ENCODE measurements at places on chromosomes 6 and 20. TPM values are rescaled to one million over a fixed set of nuclear protein-coding genes. Genes with fewer than 3 reads are reported as not detected.

GRCh38 chr20:33944914-33945313, 48.8 kb upstream of the RALY start:
- no peak for DNase-seq

DNA sequence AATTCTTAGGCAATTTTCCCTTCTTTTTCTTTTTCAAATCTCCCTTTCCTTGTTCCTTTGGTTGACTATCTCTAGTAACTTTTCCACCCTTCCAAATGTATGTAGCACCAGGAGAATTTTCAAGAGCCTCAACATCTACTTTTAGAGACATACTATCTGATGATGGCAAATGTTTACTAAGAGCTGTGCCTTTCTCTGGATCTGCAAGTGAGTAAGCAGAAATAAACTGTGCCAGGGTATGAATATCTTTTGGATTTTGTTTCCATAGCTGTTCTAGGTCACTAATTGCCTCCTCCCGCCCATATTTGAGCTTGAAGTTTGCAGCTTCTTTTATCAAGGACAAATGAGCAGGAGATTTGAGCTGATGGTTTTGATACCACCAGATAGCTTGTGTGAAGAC, 69.5 kb downstream of the GTF2H5 start:
- DNase-seq = no peak

DNA sequence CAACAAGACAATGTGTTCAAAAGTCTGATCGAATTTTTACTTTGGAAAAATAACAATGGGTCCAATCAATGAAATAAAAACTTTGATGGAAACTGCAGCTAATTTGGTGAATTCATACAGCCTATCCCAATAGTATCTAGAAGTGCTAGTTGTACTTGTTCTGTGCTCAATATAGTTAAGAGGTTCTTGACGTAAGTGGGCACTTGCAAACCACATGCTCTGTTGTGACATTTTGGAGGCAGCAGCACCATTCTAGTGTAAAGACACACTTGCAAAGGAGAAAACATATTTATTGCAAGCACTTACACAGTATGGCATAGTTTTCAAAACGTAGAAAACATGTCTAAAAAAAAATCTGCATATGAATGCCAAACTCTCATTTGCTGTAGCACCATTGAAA, 6.7 kb upstream of the KLHL31 start:
- DNase-seq = no peak

DNA sequence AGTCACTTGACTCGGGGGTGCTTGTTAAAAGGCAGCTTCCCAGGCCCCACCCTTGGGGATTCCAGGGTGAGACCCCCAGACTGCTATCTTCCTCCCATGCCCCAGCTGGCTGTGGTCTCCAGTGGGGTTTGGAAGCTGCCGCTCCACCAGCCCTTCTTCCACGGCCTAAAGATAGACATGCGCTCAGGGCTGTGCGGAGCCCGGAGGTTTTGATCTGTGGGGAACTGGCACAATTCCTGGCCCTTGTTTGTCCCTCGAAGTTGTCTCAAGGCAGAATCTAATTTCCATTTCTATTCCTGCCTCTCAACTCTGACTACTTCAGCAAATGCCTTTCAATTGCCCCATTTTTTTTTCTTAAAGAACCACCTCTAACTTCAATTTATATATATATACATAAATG, 120.7 kb upstream of the SRSF6 start:
- DNase-seq = no peak

The FIG4 gene
- total RNA-seq = 19.7 TPM

The ZBTB9 gene
- 5.4 TPM for total RNA-seq

The SGK2 gene
- total RNA-seq = not detected

DNA sequence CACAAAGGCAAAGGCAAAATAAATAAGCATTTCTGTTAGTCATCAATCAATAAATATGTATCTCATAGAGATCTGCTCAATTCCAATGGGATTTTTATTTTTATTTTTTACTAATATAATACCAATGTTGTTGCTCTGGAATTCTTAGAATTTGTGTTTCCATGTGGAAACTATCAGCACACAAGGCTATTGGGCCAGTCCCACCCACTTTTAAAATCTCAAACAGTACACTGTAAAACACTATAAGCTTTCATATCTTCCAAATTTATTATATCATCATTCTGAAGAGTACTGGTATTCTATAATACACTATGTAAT, 563.8 kb upstream of the MARCKS start:
- DNase-seq = no peak

The PRSS16 gene
- not detected for total RNA-seq

The SALL4 gene
- not detected for total RNA-seq

All from IMR-90 (cell line).